ENCODE measurements at places on chromosomes 1 and 21. TPM values are rescaled to one million over a fixed set of nuclear protein-coding genes. Genes with fewer than 3 reads are reported as not detected.

The ITGB2 gene
- 9.4 TPM for polyA plus RNA-seq

The KRTAP12-2 gene
- polyA plus RNA-seq: not detected

The CYP2J2 gene
- 1.4 TPM for polyA plus RNA-seq

The GSTM5 gene
- polyA plus RNA-seq: 28.7 TPM

The NCF2 gene
- polyA plus RNA-seq: 3.4 TPM

The PTGFR gene
- polyA plus RNA-seq: 0.11 TPM

The DAB1 gene
- 9.1 TPM for polyA plus RNA-seq

DNA sequence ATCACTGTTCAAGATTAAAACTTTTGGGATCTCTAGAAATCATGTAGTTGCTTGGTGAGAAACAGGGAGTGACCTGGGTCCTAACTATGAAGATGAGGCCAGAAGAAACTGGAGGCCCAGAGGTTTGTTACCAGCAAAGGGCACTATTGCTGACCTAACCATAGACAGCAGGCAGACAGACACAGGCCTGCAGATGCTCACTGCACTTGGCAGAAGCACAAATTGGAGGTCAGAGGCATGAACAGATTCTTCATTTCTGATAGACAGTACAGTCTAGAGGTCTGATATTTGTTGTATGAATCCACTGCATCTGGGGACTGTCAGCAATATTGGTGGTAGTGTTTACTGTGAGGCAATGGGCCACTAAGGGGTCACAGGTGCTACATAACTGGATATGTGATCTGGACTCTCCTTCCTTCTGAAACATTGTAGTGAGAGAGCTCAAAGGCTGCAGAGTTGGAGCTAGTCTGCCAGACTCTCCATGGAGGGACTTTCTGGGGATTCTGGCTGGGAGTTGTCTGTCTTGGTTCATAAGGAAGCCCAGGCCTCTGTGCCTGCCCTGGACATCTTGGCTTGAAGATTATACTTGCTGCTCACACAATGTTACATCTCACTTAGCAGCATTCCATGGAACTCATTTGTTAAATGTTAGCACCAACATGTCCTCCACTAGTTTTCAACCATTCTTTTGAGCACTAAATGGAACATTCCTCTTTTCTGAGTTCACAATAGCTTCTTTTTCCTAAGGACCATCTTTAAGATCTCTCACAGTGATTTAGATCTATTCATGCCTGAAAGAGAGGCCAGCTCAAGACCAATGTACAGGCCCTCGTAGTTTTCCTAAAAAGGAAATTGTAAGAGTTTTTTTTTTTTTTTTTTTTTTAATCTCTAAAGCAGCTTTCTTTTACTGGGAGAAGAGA lies 26.9 kb upstream of the CCN1 start:
- DNase-seq: no peak

DNA sequence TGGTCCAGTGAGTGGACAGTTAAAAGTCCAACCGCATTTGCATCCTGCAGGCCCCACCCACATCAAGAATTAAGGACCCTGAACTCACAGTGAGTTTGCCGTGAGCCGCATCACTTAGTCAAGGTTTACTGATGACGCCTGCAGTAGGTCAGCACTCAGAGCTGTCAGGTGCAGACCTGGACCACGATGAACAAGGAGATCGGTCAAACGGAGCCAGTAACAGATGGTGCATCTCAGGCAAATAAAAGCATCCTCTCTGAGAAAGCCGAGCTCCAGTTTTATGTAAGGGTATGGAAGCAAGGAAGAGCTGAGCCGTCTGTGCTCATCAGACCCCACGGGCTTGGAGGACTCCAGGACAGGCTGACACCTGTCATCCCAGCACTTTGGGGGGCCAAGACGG lies 4.5 kb downstream of the PRDM15 start:
- no peak for DNase-seq

DNA sequence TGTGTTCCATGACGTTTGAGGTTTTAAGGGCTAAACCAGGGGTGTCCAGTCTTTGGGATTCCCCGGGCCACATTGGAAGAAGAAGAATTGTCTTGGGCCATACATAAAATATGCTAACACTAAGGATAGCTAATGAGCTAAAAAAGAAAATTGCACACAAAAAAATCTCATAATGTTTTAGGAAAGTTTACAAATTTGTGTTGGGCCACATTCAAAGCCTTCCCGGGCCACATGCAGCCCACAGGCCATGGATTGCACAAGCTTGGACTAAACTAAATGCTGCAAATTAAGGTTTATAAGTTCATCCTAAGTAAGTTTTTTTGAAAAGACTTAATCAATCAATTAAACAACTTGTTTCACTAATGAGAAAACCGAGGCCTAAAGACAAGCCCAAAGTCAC lies 21.9 kb downstream of the NIBAN1 start:
- no peak for DNase-seq

GRCh38 chr1:17265162-17265561 lies 16.3 kb downstream of the PADI3 start:
- no peak for DNase-seq

DNA sequence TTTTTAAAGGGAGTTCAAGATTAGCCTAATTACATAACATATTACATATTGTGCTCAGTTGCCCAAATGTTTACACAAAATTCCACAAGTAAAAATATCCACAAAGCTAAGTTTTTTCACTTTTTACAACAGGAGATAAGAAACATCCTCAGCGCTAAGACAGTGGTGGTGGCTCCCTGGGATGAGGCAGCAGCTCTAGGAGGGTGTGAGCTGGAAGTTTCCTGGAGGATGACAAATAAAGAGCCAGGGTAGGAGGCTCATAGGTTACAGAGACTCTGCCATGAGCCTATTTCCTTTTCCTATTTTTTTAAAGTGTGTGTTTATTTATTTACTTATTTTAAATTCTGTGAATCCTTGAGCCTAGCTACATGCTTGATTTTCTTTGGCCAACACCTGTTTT lies 91.7 kb downstream of the COL24A1 start:
- no peak for DNase-seq

DNA sequence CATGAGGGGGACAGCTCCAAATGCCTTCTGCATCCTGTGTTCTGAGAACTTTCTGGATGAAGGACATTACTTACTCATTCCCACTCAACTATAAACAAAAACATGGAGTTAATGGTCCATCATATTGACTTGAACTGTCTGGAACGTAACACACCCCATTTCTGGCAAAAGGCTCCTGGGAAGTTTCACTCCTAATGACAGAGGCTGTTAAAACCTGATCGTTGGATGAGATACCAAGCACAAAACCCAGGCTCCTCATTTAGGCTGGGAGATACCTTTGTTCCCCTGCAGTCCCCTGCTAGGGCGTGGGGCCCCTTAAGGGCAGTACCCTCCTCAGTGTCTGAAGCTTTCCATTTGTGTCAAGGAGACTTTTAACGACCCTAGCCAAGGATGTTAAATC lies 78.9 kb downstream of the RHOU start:
- DNase-seq: no peak

GRCh38 chr1:176754676-176755075 lies 291.7 kb downstream of the PAPPA2 start:
- DNase-seq: no peak

GRCh38 chr1:56215771-56216170 lies 363.6 kb downstream of the PLPP3 start:
- no peak for DNase-seq

DNA sequence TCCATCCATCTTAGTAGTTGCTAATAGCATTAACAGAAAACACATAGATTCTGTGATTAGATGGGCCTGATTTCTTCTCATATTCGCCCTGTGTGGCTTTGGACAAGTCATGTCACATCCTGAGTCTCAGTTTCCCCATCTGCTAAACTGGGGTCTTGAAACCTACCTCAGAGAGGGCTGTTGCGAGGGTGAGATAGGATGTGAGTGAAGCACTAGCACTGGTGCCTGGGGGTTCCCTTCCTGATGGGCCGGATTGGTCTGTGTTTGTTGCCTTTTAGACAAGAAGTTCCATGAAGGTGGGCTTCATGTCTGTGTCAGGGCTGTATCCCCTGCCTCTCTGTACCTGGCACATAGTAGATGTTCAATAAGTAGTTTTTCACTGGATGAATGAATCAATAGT lies 3.5 kb upstream of the MAN1C1 start:
- DNase-seq: no peak

GRCh38 chr1:218459878-218460711 lies 115.0 kb downstream of the TGFB2 start:
- DNase-seq: no peak

- DNase-seq: no peak
Observed at GRCh38 chr1:33322870-33323585, 2.1 kb upstream of the A3GALT2 start.

- DNase-seq: no peak
Observed at GRCh38 chr1:152981146-152981871, 2.6 kb upstream of the SPRR1A start.

DNA sequence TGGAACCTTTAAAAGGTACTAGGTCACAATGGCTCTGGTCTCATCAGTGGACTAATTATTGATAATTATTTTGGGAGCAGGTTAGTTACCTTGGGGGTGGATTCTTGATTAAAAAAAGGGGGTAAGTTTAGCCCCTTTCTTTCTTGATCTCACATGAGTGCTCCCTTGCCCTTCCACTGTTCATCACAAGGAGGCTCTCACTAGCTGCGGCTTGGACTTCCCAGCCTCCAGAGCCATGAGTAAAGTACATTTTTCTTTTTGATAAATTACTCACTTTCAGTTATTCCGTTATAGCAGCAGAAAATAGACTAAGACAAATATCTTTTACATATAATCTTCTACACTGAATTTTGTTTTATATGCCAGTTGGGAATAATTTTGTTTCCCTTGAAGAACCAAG lies 254.8 kb upstream of the DEPDC1 start:
- no peak for DNase-seq

DNA sequence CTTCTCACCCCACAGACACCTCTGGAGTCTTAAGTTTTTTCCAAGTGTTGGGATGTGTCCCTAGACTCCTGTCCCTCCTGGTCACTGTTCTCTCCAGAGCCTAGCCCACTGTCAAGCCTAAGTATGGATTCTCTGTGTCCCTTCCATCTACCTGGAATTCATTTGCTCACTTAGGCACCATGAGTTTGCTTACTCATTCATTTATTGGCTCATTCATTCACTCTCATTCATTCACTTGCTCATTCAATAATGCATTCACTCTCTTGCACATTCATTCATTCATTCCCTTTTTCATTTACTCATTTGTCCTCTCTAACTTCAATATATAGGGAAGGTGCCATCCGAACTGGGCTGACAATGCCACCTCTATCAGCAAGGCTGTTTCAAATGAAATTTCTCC lies 1.6 kb downstream of the S100A16 start:
- DNase-seq: no peak

GRCh38 chr1:87852410-87853161 lies 523.9 kb downstream of the LMO4 start:
- no peak for DNase-seq

- DNase-seq: peak; percentile 11
Observed at GRCh38 chr1:174258148-174258550, 98.8 kb downstream of the RABGAP1L start.
